ENCODE measurements at places on chromosomes 2 and 18.

GRCh38 chr2:102975996-102976975 lies 214.5 kb downstream of the TMEM182 start:
- DNase-seq, result no peak

DNA sequence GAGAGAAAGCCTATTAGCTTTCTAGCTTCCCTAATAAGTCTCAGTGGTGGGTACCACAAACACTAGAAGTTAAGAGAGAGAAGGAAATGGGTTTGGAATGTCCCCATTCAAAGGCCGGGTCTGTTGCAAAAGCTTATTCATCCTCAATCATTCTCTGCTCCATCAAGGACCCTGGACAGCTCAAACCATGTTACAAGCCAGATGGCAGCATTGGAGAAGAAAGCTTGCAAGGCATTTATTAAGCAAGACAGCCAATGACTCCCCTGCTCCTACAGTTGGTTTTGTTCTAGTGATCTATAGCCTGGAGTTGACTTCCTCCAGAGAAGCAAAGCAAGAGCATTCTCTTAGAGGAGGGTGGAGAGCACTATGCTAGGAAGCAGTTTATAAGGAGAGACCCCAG lies 86.9 kb upstream of the LMAN1 start:
- no peak for DNase-seq

DNA sequence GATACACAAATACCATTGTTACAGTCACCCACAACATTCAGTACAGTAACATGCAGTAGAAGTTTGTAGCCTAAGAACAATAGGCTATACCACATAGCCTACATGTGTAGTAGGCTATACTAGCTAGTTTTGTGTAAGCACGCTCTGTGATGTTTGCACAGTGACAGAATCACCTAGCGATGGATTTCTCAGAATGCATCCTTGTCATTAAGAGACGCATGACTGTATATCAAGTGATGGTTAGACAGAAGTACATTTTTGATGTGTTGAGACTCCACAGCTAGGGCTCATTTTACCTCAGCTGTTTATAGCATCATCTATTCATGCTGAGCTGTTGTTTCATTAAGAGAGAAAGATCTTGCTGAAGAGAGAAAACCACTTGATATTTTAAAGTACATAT lies 19.4 kb downstream of the PLEKHA3 start:
- no peak for DNase-seq

DNA sequence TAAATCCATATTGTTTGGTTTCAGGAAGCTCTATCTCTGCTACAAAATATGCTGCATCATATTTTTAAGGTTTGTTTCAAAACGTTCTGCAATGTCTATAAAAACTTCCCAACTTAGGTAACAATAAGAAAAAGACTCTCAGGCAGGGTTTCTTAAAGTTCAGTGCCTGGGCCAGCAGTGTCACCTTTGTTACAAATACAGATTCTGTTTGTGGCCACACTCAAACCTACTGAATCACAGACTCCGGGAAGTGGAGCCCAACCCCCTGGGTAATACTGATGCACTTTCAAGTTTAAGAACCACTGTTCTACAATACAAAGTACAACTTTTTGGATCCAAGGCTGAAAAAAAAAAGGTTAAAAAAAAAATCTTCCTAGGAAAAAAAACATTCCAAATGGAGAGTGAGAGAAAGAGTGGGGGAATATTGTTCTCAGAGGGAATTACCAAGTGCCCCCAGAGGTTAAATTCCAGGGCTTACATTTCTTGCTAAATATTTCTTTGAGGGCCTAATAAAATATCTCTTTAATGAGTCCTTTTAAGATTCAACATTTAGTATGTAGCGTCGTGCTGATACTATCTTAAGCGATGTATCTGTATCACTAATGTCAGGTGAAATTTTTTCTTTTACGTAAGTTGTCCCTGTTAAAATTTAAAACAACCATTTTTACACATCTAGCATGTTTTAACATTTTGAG lies 476.7 kb downstream of the TXNL1 start:
- DNase-seq, result no peak

- no peak for DNase-seq
Observed at GRCh38 chr2:176415174-176415895, 146.1 kb downstream of the MTX2 start.

- DNase-seq, result no peak
Observed at GRCh38 chr2:104656571-104657163, 197.2 kb upstream of the POU3F3 start.

- DNase-seq, result no peak
Observed at GRCh38 chr2:147495734-147496133, 349.1 kb upstream of the ACVR2A start.

GRCh38 chr2:157194097-157194688 lies 63.3 kb upstream of the GALNT5 start:
- DNase-seq, result no peak

DNA sequence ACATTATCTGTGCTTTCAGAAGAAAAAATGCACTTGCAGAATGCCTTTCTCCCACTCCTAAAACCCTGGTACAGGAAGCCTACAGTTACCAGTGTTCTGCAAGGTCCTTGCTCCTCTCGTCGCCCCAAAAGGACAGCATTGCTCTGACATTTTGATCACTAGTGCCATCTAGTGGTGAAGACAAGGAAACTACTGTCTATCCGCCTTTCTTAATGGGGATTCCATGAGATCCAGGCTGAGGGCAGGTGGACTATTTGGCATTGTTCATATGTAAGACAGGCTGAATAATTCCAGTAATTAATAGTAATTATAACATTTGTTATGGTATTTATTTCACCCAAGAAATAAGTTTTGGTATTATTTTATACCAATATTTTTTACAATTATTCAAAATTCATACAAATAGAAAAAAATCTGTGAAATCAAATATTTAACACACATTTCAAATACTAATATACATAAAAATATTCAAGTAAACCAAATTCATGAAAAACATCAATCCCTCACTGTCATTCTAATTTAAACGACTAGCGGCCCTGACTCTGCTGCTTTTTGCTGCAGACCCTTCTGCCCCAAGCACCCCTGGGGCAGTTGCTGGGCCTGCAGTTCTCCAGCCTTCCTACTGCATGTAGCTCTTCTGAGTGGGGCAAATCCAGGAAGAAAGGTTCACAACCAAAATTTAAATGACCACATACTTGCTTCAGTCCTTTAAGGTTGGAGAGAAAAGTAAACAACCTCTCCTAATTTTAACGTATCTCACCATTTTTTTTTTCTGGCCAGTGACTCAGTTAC lies 19.0 kb downstream of the TPGS2 start:
- no peak for DNase-seq

DNA sequence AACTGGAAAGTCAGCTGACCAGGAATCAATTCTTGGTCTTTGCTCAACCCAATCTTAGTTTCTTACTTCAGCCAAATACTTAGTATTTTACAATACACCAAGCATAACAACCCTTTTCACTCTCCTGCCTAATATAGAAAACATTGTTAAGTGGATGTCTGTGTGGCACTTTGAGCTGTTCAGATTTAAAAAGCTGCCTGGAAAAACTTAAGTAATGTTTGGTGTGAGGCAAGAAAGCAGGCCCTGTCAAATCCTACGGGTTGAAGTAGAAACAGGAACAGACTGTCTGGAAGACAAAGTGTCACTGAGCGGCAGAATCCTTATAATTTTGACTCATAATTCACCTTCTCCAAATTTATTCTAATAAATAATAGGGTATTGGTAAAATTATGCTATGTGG lies 37.1 kb upstream of the FRZB start:
- no peak for DNase-seq

DNA sequence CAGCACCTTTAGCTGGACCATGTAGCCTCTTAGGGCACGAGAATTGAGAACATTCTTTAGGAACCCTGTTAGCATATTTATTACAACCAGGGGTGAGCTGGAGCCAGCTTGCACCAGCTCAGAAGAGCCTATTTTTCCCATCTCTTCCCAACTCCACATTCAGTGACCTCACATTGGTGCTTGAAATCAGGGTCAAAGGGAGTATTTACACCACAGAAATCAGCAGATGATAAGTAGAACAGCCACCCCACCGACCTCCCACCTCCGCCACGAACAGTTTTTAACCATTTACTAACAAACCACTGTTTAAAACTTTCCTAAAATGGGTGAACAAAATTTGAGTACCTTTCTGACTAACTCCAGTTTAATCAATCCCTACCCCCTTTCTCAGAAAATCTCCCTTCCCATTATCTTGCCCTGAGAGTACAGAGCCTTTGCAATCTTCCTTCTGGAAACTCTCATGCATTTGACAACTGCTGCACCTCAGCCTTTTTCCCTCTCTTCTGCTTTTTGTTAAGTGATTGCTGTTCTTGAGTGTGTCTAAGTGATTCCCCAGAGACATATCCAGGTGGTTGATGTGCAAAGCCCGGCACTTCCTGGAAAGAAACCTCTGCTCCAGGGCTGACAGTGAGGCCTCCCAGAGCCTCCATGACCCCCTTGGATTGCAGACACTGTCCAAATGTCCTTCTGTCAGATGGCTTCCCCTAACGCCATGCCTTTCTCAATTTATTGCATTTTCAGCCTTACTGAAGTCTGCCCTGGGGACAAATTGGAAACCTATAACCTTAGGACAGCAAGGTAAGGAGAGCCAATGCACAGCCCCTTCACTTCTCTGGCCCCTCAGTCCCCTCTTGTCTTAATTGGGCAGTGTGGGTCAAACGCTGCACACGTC lies 389.5 kb upstream of the TNP1 start:
- no peak for DNase-seq

GRCh38 chr2:162072181-162072702 lies 1.8 kb downstream of the DPP4 start:
- DNase-seq, result no peak

GRCh38 chr2:225670111-225670974 lies 270.8 kb downstream of the NYAP2 start:
- DNase-seq, result no peak

DNA sequence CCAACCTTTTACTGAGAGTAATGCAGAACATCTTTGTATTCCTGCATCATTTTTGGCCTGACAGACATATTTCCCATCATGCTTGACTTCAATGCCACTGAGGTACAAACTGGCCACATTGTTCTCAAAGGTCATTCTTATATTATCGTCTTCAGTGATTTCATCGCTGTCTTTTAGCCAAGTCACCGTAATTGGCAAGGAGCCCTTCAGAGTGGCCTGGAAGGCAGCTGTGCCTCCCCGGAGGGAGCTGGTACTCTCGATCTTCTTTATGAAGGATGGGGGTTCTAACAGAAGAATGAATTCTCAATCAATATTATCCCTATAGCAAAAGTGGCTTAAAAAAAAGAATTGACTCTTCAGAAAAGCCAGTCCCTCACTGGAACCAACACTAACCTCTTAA lies 75.9 kb downstream of the TTN start:
- no peak for DNase-seq

- no peak for DNase-seq
Observed at GRCh38 chr2:136253288-136254004, 135.5 kb upstream of the CXCR4 start.

- no peak for DNase-seq
Observed at GRCh38 chr18:36771245-36771644, 57.6 kb downstream of the TPGS2 start.

GRCh38 chr2:146634230-146635097 lies 1210.4 kb upstream of the ACVR2A start:
- peak; percentile 34 for DNase-seq

DNA sequence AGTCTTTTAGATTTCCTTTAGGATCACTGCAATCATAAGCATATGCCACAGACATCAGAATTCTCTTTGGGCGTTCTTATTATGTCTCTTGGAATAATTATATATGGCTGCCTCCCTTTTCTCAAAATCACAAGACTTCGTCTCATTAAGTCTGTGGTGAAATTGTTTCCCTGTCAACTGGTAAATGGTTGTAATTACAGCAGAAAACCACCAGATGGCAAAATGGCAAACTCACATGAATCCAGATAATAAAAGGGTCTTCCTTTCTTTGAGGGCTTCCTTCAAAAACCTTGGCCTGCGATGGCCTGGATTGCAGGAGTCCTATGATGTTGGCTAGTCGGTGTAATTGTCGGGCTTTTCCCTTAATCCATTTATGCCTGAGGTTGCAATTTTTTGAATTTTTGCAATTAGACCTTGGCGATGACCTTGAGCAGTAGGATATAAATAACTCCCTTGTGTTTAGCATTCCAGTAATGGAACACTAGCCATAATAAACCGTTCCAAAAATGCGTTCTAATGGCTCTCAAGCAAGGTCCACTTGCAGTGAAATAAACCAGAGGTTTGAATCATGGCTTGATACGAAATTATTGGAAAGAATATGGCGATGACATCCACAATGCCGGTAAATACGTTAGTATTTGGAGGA lies 656.4 kb downstream of the MBD2 start:
- no peak for DNase-seq

DNA sequence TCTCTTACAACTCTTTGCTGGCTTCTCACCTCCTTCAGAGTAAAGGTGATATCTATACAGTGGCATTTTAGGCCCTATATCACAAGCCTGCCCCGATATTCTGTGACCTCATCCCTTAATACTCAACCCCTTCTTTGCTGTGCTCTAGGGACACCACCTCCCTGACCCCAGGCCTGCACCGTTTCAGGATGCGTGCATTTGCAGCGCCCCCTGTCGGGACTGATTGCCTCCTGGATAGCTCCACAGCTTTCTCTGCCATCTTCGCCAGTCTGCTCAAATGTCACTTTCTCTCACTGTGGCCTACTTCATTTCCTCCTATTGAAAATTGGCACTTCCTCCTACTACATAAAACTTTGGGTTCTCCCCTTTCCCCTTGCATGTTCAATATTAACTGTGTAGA lies 289.6 kb downstream of the SOCS6 start:
- DNase-seq, result no peak

GRCh38 chr2:15159751-15160177 lies 401.4 kb downstream of the NBAS start:
- DNase-seq, result no peak

DNA sequence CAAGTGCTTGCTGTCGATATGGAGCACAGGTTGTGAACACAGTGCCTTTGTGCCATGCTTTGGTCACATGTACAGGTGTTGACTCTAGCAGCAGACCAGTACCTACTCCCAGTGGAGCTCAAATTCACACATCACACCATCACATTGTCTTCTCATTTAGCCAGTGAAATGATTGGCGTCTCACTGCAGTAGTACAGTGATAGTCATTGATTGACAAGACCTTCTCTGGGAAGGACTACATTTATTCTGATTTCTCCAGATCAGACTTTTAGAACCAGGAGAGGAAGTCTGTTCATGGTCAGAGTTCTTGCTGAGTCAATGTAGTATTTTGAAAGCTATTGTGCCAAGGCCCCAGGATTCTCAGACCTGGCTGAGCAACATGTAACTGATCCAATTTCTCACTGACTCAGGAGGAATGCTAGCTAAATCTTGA lies 75.2 kb downstream of the FMNL2 start:
- no peak for DNase-seq

DNA sequence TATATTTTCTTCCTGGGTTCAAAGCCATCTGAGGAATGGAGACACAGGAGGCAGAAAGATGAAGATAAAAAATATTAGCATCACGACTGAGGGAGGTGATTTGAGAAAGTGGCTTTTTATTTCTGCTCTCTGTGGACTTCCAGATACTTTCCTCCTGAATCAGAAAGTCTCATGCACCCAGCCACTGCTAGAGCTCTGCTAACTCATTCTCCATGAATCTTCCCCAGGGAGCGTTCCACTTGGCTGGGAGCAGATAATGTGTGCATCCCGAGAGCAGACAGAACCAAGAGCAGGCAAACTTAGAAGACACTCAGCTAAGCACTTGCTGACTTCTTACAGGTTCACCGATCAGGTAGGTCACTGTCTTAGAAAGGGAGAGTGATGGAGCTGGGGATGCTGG lies 264.1 kb upstream of the THUMPD2 start:
- DNase-seq, result no peak

- DNase-seq, result no peak
Observed at GRCh38 chr2:203498161-203498560, 36.9 kb downstream of the RAPH1 start.

Measured in RWPE2 (cell line).